A172 (cell line): ENCODE measurements at places on chromosomes 7 and 10. TPM values are rescaled to one million over a fixed set of nuclear protein-coding genes. Genes with fewer than 3 reads are reported as not detected.
A peak's percentile ranks its signal among the peaks of the same experiment; 100 is the strongest.

KCP gene
- total RNA-seq: 0.21 and 0.26 TPM in 2 replicates

KCNIP2 gene
- 2.8 TPM in 1 of 2 replicates, not detected in the other for total RNA-seq

GRCh38 chr10:132173185-132173584 lies 13.6 kb upstream of the DPYSL4 start:
- no peak for DNase-seq

DNA sequence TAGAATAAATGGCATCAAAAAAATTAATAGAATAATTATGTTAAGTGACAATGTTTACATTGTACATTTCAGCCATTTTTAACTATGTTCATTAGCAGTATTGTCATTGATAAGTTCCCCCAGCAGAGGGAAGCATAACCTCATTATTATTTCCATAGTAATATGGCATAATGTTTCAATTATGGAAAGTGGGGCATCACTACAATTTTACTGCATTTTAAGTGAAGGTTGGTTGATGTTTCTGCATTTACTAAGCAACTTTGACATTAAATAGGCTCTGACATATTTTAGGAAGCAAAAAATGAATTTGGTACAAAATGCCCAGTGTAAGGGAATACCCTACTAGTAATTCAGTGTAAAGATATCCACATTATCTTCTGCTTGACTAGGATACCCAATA lies 218.3 kb downstream of the SEMA3A start:
- peak; percentile 41 for DNase-seq

DNA sequence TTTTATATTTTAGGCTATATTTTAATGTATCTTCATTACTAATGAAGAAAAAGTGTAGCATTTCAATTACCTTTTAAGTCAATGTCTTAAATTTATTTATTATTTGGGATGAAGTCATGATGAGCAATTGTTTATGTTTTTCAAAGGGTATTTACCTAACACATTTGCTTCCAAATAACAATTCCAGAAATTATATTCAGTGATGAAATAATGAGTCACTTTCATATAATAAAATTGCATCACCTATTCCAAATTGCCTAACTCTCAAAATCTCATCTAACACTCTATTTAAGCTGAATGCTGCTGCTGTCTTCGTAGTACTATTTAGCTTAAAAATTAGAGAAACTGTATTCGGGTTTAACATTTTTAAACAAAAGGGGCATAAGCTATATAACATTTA lies 97.7 kb downstream of the PRKG1 start:
- no peak for DNase-seq

- no peak for DNase-seq
Measured at GRCh38 chr10:61964059-61964709, 62.7 kb downstream of the ARID5B start.

DNA sequence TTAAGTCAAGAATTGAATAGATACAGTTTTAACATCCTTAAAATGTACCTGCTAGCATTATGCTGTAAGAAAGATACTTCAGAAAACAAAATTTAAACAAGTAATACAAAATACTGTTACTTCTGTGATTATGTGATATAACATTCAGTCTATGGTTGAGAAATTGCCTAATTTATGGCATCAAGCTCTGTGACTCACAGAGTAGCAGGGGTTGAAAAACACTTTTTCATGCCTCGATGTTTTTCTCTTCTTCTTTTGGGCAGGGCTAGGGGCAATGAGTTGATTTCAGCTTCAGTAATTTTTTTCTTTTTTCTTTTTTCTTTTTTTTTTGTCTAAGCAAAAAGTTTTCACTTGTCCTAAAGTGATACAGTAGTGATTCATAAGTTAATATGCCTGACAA lies 209.2 kb downstream of the MBL2 start:
- DNase-seq: no peak

DNA sequence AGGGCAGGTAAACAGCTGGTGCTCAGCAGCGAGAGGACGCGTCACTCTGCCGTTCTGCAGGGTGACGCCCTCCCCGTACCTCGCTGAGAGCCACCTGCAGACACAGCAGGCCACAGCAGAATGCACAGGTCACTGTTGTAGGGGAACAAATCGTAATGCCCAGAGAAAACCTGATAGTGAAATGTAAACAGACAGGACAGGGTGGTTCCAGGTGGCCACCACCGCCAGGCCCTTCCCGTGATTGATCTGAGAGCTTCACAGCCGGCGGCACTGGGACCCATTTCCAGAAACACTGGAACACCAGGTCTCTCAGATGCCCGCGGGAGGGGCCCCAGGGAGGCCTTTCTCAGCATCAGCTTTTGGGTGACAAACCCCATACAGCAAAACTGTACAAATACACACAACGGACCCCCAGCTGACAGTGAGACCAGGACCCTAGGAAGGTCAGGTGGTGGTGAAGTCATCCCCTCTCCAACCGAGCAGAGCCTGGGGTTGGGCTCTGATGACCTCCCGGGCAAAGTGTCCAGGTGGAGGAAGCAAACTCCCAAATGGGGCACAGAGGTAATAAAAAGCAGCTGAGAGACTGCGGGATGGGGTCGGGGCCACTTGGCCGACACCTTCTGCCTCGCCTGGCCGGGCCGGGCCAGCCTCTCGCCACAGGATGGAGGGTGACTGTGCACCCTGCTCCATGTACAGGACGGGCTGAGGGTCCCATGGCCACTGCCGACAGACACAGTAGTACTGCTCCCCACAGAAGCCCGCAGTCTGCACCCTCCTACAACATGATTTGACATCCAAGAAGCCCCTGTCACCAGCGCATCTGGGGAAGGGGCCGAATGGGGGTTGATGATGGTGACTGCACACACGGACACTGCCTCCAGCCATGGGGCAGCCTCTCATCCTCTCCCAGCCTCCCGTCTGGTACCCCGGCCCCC lies 4.6 kb downstream of the BHLHA15 start:
- DNase-seq: no peak

- DNase-seq: no peak
Measured at GRCh38 chr10:130470973-130471372, 334.8 kb downstream of the GLRX3 start.

DNA sequence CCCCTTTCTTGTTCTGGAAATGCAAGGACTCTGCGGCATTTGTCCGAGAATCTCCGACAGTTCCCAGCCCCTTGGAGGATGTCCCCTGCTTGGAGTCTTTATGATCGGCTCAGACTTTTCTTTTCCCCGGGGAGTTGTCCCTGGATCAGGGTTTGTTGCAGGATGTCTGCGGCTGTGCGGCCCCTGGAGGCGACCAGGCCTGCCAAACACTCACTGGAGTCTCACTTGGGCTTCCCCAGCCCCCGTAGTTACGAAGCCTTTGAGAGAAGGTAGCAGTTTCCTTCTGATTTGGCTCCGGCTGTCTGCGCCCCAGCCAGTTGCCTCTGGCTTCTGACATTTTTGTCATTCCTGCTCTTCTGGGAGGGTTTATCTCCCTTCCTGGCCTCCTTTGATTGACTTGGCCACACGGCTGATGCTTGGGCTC lies 16.1 kb downstream of the COL26A1 start:
- DNase-seq: peak; percentile 31

GRCh38 chr10:101444058-101444898 lies 90.3 kb downstream of the BTRC start:
- no peak for DNase-seq
